ENCODE measurements at places on chromosomes 11 and 22.
A peak's percentile ranks its signal among the peaks of the same experiment; 100 is the strongest.

GRCh38 chr11:117823294-117823945, 1.1 kb downstream of the FXYD2 start:
- DNase-seq: no peak

DNA sequence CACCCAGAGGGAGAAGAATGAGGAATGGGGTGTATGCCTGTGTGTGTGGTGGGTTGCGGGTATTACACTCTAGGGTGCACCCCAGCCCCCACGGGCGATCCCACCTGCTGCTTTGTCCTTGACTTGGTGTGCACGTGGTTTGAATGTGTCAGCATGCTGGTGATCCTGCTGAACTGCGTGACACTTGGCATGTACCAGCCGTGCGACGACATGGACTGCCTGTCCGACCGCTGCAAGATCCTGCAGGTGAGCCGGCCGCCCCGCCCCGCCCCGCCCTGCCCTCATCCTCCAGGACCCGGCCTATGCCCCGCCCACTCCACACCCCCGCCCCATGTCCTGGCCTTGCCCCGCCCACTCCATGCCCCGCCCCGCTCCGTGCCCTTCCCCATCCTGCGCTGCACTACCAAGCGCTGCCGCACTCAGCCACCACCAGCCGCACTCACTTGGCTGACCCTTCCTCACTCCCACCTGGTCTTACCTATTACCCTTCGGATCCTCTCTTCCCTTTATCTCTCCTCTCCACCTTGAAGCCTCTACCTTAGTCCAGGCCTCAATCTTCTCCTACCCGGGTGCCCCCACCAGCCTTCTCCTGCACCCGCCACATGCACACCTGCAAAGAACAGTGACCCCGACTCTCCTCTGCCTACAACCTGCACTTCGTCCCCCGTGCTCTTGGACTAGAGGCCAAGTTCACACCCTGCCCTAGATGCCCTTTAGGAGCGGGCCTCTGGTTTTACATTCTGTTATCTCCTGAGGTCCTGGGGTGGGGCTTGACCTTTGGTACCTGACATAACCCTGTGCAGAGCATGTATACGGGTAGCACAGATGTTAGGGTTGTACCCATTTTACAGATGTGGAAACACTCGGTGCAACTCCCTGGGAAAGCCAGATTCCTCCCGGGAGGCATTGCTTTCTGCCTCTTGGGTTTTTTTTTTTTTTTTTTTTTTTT, 27.7 kb downstream of the CACNA1I start:
- DNase-seq: peak; percentile 39

DNA sequence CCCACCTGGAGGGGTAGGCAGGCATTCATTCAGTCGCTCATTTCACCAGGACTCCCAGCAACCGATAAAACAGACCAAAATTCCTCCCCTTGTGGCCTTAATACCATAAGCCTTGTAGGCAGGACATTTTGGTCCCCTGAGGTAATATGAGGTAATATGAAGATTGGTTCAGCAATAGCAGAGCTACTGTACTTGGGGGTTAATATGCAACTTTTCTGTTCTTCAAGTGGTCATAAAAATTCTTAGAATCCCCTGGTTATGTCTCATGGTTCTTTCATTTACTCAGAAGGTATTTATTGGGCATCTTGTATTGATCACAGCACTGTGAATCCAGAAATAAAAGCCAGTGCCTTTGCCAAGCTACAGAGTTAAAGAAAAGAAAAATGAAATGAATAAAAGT, 29.8 kb downstream of the SHISA8 start:
- DNase-seq: no peak

DNA sequence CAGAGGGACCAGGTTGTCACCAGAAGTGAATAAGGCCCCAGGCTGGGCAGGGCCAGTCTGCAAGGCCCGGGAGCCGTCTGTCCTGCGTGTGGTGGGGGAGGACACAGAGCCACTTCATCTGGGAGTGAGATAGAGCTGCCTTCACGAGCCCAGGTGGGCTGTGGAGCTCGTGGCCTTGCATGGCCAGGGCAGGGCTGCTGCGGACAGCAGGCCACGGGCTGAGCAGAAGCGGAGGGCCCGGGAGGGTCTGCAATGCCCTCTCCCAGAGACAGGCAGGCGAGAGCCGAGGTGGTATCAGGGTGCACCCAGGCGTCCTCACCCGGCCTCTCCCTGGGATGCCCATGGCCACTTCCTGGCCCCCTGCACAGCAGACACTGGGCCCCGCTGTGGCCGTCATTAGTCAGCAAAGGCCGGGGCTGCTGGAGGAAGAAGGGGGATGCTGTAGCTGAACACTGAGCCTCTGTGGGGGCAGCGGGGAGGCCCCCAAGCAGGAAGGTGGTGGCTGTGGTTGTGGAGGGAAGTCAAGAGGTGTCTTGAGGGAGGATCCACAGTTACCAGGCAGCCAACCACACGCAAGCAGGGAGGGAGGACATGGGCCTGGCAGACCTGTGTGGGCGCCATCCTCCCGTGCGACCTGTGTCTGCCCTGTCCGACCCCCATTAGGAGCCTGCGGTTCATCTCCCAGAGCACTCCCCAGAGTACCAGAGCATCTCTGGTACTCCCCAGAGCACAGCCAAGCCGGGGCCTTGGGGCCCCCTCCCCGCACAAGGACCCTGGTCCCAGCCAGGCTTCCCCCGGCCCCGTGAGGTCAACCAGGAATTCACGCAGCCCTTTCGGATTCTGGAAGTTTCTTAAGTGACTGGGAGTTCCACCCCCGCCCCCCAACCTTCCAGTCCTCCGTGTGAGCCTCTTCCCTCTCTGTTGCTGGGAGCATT, 1109.5 kb downstream of the BRD1 start:
- DNase-seq: no peak

DNA sequence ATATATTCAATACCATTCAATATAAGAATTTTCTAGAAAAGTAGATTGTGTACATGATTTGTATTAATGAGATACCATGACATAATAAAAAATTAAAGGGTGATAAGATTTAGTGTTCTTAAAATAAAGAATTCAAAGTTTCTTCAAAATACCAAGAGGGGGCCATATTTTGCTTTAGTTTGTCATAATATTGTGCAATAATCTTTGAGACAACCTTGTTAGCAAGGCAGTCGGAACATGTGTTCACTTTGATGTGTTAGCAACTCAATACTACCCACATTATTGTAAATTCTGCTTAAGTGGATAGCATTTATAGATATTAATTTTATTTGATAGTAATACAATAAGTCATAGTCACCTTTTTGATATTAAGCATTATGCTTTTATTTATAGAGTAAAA, 241.3 kb upstream of the PDGFD start:
- no peak for DNase-seq

DNA sequence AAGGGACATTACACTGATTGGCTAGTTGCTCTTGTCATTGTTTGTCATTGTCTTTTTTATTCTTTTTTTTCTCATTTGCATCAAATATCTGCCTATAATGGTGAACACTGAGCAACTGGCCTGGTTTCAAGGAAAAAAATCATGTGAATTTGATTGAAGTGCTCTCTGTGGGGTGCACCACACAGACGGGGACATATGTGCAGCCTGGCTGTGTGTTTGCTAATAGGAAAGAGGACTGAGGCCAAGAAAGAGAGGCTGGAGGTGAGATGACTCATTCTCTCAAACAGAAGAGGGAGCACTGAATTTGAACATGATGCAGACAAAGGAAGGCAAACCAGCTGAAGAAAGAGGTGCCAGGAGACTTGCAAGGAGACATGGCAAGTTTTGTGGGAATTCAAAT, 684.9 kb upstream of the CCDC90B start:
- DNase-seq: no peak

- DNase-seq: no peak
Observed at GRCh38 chr11:26777372-26777808, 55.5 kb upstream of the SLC5A12 start.

- DNase-seq: no peak
Observed at GRCh38 chr11:14015711-14016110, 53.2 kb downstream of the SPON1 start.
